ENCODE measurements at places on chromosomes 12 and 14.

GRCh38 chr12:78118036-78118435, 287.3 kb downstream of the NAV3 start:
- DNase-seq, result no peak

- no peak for DNase-seq
Observed at GRCh38 chr14:29858299-29858698, 69.3 kb downstream of the PRKD1 start.

DNA sequence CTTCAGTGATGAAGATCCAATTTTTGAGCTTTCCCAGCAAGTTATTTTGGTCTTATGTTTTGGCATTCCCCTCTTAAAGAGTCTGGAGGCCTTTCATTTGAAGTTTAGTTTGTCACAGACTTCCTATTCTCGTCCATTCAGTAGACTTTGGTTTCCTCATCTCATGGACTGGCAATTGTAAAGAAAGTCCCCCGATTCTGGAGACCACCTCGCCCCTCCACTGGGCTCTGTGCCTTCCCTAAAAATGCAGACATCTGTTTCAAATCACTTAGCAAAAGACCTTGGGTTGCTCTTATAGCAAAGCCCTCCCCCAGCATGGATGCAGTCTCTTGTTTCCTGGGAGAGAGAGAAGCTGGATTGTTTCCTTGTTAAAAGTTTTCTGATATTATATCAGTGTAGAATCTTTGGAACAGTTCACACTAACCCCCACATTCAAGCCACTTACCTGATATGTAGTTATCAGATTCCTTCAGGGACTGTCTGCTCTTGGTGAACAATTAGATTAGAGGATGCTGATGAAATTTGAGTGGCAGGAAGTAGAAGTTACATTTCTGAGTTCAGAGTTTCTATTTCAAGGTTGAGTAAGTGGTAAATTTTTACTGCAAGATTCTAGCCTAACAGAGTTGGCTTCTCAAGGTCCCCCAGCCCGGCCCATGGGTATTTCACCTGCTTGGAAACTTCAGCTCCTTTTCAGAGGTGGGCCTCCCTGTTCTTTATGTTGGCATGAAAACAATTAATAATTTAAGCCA, 56.3 kb downstream of the PLXNC1 start:
- no peak for DNase-seq

DNA sequence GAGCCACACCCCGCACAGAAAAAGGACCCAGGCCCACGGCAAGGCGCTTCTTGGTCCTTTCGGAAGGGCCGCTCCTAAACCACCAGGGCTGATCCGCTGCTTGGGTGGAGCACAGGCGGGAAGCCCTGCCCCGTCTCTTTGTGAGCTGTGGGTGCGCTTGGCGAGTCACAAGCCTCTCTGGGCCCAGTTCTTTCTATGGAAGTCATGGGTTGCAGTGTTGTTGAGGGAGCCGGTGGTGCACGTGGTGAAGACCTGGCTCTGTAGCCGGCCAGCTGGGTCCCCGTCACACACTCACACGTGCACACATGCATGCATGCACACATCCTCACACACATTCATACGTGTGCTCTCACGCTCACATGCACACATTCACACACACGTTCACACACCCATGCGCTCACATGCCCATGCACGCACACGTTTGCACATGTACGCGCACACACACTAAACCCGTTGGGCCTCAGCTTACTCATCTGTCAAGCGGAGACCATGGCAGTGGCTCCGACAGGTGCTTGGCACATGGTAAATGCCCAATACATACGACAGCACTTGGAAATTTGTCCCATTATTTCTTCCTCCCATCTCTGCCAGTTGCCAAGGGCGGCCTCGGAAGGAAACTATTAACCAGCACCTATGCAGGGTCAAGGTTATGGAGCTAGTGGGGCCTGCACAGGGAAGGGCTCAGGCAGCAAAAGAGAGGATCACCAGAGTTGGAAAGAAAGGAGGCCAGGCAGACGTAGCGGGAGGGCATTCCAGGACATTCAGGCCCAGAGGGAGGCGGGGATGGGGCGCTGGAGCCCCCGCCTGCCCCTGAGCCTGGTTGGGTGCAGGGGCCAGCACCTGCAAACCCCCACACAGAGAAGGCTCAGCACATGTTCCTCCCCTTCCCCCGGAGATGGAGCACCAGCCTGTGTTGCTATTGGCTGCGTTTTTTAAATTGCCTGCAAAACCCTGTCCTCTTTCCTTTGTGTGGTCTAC, 96.9 kb downstream of the SETD3 start:
- no peak for DNase-seq

- no peak for DNase-seq
Observed at GRCh38 chr14:63745858-63746425, 18.1 kb upstream of the SGPP1 start.

DNA sequence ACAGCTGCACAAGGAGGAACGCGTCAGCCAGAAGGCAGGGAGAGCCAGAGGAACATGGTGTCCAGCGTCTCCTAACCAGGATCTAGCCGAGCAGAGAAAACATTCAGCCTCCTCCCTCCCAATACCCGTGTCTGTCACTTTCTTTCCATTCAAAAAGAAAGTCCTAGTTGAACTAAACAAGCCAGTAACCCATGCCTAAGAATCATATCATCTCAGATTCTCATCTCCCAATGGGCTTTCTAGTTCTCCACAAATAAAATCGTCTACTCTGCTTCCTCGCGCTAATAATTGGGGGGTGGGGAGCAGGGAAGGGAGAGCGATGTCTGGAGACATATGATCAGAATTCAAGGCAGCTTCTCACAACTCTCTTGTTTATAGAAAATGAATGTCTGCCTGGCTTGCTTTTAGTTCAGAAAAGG, 7.4 kb downstream of the NKX2-1 start:
- DNase-seq, result no peak

- no peak for DNase-seq
Observed at GRCh38 chr12:12582895-12583303, 20.2 kb upstream of the DUSP16 start.

DNA sequence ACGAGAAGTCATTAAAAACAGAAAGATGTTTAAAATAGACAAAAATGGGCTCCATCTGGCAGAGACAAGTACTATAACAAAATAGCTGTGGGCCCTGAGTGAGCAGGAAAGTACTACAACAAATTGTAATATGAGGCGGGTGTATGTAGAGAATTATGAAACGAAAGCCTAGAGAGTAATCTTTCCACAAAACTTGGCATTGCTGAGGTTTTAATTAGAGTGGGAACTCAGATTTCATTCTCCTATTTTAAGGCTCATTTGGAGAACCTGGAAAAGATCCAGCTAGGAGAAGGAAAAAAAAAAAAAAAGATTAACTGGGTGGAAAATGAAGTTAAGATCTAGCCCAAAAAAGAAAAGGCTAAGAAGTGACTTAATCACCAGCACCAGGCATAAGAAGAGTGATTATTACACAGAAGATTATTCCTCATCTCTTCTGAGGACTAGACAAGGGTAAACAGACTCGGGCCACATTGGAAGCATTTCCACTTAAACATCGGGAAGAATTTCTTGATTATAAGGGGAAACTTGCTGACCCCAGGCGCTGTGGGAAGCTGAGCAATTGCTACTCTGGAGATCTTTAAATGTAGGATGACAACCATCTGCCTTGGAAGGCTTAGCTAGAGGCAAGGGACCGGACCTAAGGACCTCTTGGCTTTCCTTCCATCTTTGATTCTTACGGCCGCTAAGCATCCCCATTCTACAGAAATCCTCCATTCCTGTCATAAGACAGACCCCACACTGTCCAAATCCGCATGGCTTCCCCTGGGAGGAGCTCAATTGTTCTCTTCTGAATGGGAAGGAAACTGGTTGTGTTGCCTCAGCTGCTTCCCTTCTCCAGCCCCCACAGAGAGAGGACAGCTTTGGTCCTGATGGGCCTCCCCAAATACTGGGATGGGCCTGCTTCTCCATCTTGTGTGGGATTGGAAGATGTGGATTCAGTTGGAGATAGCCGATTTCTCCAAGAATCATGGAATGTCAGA, 40.6 kb downstream of the IGF1 start:
- no peak for DNase-seq

DNA sequence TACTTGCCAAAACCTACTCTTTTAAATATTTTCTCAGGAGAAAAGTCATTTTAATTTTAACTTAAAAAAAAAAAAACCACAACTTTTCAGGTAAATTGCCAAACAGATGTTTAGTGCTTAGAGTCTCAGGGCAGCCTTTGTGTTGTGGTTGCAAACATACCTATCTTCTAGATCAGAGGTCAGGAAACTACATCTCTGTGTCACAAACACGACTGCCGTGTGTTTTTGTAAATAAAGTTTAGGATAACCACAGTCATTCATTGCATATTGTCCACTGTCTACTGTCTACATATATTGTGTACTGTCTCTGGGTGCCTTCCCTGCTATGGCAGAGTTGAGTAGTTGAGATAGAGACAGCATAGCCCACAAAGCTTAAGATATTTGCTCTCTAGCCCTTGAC, 48.9 kb downstream of the DYRK2 start:
- DNase-seq, result no peak

DNA sequence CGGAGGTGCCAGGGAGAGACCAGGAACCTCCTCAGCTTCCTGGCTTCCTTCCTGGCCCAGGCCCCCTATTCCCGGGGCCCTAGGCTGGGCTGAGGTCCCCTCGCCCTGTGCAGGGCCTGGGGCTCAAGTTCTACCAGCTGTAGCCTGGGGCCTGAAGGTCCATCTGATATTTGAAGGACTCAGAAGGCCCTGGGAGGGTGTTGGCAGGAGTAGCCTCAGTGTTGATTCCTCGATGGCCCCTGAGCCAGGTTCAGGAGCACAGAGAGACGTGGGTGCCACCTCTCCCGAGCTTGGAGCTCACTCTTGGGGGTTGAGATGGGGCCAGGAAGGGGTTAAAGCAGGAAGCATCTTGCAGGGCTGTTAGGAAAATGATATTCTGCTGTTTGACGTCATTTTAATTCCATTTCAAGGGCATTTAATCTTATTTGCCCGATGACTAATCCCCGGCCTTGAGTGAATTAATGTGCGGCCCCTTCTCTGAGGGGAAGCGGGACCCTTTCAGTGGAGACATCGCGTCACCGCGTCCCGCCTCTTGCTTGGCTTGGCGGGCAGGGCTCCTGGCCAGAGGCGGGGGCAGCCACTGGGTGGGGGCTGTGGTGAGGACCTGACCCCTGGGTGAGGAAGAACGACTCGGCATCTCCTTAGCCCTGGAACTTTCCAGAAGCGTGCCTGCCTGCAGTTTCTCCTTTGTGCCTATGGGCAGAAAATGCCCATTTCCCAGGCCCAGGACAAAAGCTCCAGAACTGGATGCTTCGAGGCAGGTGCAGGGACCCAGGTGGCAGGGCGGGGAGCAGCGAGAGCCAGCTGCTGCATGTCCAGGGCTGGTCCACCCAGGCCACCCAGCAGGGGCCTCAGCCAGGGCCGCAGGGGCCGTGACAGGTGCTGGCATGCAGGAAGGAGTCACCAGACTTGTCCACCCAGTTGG, 158.3 kb downstream of the KIF26A start:
- peak; percentile 77 for DNase-seq

- peak; percentile 7 for DNase-seq
Observed at GRCh38 chr12:70178038-70178437, 65.2 kb upstream of the CNOT2 start.

GRCh38 chr12:68067762-68068376, 78.6 kb downstream of the IFNG-AS1 start:
- DNase-seq, result no peak

DNA sequence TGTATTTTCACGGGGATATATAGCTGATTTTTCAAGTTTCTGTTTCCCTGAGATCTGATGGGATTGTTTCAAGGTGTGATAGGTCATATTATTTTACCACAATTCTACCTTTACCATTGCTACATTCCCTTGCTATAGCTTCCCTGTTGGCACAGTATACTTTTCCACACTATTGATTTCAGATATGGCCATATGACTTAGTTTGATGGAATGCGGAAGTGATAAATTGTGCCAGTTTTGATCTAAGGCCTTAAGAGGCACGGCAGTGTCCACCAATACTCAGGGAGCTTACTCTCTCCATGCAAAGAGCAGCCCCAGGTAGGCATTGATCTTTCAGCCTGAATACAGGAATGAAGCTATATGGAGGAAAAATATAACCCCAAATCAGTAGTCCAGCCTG, 315.7 kb downstream of the SLC16A7 start:
- DNase-seq, result no peak

GRCh38 chr12:126936181-126936851, 1330.7 kb upstream of the TMEM132C start:
- no peak for DNase-seq

DNA sequence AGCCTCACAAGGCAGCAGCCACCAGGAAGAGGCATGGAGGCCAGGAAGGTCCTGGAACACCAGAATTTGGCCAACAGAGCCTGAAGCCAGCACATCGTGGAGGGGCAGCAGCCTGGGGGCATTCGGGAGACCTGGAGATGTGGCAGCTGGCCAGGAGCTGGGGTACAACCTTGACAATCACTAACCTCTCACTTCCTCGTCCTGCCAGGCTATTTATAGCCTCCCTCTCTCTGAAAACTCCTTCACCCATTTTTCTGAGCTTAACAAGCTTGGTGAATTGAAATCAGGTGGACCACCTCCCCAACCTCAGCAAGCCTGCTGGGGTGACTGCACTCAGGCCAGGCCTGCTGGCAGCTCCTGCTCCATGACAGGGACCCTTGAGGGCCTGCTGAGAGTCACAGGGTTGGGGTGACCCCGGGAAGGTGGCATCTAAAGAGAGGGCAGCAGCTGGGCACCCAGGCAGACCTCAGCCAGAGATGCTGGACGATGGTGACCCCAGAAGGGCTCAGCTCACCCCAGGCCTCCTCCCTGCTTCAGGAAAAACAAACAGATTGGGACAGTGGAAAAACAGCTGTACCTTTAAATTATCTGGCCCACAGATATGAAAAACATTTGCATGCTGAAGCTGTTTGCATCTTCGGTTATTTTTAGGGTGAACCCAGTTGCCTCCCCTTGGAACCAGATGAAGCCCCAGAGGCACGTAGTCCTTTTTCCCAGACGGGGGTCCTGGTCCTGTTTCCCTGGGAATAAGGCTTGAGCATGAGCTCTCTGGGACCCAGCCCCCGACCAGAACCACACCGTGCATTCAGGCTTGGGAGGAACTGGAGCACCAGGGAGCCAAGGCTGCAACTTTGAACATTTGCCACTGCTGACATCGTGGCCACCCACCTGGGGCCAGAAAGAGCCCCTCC, 67.0 kb downstream of the PITPNM2 start:
- DNase-seq, result no peak

- peak; percentile 51 for DNase-seq
Observed at GRCh38 chr14:77039285-77040058, 11.0 kb upstream of the IRF2BPL start.

DNA sequence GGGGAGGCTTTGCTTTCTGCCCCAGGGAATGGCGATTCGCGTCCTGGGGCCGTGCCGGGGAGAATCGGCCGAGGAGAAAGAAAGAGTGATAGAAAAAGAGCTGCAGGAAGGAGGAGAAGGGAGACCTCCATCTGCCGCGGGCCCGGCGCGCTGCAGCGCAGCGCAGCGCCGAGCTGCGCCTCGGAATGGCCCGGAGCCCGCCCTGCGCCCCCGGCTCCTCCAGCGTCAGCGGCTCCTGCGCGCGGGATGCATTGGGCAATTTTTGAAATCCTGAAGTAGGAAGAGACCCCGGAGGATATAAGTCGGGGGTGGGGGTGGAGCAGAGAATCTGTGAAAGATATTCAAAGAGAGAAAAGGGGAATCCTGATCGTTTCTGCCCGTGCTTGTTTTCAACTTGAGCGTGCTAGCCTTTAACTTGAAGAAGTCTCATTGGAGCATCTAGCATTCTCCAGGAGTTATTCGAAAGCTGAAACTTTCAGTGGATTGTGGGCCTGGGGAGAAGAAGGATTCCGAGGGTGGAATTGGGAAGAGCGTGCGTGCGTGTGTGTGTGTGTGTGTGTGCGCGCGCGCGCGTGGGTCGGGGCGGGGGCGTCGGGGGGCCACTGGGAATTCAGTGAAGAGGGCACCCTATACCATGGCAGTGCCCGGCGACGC, 441 bp downstream of the PDE3A start:
- peak; percentile 63 for DNase-seq

Measured in endothelial cell of umbilical vein (primary cell).